ENCODE measurements at places on chromosomes 4 and X.
A peak's percentile ranks its signal among the peaks of the same experiment; 100 is the strongest.

DNA sequence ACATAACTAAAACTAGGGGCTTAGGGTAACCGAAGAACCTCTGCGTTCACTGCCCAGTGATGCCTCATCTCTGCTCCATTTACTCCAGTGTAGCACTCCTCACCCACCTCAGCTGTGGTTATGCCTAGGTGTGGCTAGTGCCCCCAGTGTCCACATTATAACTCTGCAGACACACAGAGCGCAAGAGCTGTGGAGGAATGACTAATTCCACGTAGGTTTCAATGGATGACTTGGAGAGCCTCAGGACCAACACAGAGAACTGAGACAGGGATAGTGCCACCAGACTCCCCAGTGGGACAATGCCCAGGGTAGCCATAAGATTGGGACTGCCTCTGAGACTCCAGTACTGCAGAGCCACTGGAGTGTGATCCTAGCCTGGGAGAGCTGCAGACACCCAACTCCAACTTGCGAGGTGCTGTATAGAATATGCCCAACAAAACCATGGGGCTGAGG, 542.4 kb upstream of the DIPK2B start:
- DNase-seq: no peak

DNA sequence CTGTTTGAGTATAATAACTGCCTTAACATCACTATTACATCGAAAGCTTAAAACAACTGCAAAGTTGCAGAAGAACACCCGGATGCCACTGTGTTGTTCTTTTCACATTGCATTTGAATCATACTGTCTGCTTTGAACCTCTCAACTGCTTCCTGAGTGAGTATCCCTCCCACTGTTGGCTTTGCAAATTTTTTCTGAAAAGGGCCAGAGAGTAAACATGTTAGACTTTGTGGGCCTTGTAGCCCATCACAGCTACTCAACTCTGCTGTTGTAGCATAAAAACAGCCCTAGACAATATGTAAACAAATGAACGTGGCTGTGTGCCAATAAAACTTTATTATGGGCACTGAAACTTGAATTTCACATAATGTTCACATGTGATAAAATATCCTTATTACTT, 76.1 kb downstream of the NSG1 start:
- DNase-seq: no peak

- no peak for DNase-seq
These were observed 175.4 kb upstream of the MBNL3 start for GRCh38 chrX:132664273-132664672.

- DNase-seq: no peak
These were observed 23.2 kb downstream of the HDX start for GRCh38 chrX:84479086-84479485.

DNA sequence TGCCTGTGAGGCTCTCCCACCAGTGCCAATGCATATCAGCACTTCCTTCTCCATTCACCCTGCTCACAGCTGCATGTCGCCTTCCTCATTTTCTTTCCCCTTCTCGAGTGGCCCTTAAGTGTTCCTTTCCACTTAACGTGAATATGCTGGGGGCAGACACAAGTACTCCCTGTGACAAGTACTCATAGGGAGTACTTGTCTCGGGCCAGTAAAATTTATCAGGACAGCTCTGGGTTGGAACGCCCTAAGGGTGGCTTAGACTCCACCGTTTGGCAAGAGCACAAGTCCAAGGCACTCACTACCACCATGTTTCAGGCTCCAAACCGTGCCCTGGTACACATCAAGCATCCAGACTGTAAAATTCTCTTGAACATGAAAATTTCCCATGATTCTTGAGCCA, 3.9 kb upstream of the LDOC1 start:
- DNase-seq: no peak

DNA sequence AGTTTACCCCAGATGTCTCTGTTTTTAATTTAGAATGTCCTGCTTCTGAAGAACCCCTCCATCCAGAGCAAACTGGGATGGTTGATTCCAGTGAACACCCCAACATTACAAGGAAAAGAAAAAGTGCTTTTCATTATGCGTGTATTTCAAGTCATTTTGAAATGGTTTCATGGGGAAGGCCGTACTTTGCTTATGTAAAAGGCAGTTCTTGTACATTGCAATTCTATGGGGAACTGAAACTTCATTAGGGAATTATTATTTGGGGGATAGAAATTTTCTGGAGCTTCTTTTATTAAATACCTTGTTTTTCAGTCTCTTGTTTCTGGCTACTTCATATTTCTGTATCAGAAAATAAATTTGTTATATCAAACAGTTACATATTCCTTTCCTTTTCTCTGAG, 96.9 kb upstream of the ZNF518B start:
- no peak for DNase-seq

DNA sequence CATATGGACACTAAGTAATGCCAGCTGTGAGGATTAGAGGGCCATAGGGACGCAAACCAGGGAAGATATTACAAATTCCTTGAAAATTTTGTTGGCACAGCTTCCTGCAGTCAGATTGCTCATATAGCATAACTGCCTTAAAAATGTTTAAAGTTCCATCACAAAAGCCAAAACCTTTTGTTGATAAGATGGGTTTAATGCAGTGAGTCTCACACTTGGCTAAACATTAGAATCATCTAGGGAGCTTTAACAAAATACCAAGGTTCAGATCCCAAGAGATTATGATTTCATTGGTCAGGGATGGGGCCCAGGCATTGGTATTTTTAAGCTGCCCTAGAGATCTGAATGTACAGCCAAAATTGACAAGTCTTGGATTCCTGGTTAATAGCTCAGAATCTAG, 376.5 kb upstream of the MAD2L1 start:
- DNase-seq: no peak

GRCh38 chr4:59553063-59553720, 1646.9 kb upstream of the ADGRL3 start:
- peak; percentile 18 for DNase-seq

DNA sequence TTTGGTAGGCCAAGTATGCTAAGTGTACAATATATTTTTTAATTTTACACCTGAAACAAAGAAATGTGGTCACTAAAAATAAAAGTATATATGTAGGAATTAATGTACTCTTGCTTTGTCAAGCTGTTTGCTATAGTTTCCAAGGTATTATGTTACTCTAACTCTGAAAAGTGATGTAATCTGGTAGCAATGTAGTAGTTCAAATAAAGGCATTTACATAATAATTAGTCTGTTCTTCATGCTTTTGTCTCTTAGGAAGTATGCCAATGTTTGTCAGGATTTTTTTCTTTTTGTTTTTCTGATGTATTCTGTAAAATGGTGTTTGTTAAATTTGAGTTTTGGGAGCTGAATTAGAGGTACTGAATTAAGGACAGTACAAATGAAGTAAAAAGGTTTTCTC, 89.5 kb downstream of the PLS3 start:
- DNase-seq: no peak

GRCh38 chr4:106019771-106020170, 124.5 kb downstream of the NPNT start:
- no peak for DNase-seq

DNA sequence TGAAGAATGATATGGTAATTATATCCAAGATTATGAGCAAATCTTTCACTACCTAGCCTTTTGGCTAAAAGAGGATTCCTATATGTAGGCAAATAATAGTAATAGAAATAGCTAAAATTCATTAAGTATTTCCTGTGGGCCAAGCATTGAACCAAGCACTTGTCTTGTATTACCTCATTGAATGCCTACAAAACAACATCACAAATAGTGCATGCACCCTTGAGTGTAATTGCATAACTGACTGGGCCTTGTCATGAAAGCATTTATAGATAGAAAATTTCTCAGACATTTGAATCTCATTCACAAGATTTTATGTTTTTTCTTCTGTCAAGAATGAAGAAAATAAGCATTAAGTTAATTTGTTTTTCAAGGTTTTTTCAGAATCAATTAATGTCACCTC, 3.9 kb upstream of the HPGDS start:
- DNase-seq: no peak

GRCh38 chr4:24850674-24851073, 55.3 kb downstream of the SOD3 start:
- no peak for DNase-seq

GRCh38 chrX:17500145-17500579, 125.2 kb downstream of the NHS start:
- no peak for DNase-seq

- peak; percentile 13 for DNase-seq
These were observed at the start of gene MMRN1 for GRCh38 chr4:89894649-89895550. Gene MMRN1 (plus strand): TSS chr4:89894854. CDS start chr4:89894972, 118 bp downstream.

GRCh38 chr4:5381961-5382441, 326.4 kb downstream of the EVC2 start:
- DNase-seq: no peak

- no peak for DNase-seq
These were observed 39.0 kb upstream of the RASL11B start for GRCh38 chr4:52822972-52823701.

- DNase-seq: no peak
These were observed 2.7 kb downstream of the TCEANC start for GRCh38 chrX:13655674-13656073.

DNA sequence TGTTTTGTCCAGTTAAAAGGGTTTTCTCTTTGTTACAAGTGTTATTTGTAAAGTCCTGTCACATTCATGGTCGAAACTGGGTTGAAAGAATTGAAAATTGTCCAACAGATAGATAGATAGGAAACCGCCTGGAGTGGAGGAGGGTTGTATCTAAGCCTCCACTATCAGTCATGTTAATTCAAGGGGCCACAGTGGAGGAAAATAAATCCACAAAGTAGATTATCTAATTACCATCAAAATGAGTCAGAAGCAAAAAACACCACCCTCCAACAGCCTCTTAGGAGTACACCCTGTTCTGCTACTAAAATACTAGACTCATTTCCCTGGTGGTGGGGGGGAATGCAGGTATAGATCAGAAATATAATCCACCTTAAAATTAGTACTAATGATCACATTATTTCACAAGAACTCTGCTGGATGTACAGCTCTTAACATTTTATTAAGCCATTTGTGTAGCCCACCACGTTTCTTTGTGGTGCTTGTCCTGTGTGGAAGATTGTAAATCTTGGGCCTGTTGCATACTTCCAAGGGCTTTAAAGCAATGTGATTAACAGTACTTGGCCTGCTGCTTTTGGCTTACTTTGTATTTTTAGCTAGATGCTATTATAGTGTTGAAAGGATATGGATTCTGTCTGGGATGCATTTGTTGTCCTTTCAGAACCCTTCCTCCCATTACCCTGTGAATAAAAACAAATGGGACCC, 26.8 kb downstream of the RBBP7 start:
- no peak for DNase-seq

GRCh38 chrX:97119474-97120109, 235.9 kb downstream of the RPA4 start:
- no peak for DNase-seq

GRCh38 chrX:12080265-12080664, 58.0 kb upstream of the FRMPD4 start:
- DNase-seq: peak; percentile 10

DNA sequence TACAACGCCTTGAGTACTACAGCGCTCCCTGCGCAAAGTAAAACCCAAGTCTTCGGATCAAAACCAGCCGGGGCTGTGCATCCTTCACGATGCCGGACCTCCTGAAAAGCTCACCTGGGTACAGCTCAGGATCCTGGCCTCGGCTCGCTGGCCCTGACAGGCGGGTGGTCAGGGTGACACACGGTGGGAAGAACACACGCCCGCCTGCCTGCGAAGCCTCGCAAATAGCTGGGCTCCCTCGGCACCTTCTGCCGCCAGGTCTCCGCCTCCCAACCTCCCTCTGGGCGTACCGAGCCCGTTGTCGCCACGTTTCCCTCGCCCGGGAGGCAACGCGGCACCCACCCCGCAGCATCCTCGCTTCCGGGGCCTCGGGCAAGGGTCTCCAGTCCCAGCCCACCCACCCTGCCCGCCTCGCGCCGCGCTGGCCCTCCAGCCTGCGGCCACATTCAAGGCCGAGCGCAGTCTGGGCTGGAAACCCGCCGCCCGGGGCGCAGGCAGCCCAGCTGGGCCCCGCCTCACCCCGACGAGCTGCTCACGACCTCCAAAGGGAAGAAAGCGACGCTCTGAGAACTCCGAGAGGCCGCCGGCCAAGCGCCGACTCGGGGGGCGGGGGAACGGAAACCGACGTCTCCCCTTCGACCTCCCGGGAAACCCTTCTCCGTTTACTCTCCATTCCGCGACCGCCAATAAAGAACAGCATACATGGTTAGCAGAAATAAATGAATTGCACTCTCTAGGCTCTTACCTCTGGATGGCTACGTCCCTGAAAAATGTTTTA, 511 bp downstream of the PPM1K start:
- DNase-seq: peak; percentile 57

- DNase-seq: no peak
These were observed 119.4 kb upstream of the C1GALT1C1 start for GRCh38 chrX:120749141-120749846.

GRCh38 chrX:17983389-17983788, 122.3 kb upstream of the RAI2 start:
- DNase-seq: no peak

DNA sequence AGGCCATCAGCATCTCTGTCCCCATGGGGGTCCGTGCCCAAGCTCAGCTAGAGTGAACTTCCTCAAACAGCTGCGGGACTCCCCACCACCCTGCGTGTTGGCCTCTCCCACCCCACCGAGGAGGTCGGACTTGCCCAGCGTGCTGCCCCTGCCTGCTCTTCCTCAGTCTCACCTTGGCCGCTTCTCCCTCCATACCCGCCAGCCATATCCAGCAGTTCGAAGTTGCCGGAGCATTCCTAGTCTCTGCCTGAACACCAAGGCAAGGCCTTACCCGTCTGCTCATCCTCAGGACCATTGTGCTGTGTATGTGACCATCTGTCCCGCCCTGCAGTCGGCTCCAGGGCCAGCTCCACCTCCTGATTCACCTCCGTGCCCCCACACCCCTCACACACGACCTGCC, 84.5 kb downstream of the WFS1 start:
- DNase-seq: no peak

DNA sequence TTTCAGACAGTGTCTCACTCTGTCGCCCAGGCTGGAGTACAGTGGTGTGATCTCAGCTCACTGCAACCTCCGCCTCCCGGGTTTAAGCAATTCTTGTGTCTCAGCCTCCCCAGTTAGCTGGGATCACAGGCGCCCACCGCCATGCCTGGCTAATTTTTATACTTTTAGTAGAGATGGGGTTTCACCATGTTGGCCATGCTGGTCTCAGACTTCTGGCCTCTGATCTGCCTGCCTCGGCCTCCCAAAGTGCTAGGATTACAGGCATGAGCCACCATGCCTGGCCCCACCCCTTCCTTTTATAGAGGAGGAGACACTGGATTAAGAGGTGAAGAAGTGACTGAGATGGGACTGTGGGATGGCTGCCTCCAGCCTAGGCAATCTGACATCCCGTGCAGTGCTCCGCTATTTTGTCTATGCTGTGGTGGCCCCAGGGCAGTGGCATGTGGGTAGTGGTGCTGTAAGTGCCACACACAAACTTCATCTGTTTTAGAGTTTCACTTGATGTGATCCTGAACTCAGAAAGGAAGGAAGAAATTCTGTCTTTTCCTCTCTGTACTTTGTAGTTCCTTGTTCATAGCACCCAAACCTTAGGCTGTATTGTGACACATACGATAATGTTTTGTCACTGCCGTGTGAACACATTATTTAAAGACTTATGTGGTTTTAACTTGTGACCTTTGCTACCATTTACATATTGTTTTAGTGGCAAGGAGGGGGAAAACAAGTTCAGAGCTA, 48.9 kb downstream of the FNIP2 start:
- DNase-seq: peak; percentile 21

GRCh38 chr4:123477711-123478209, 81.2 kb downstream of the SPRY1 start:
- no peak for DNase-seq

- no peak for DNase-seq
These were observed 4.5 kb downstream of the DDX60L start for GRCh38 chr4:168475745-168476144.
